ENCODE measurements at places on chromosomes 4 and X. TPM values are rescaled to one million over a fixed set of nuclear protein-coding genes. Genes with fewer than 3 reads are reported as not detected.

Gene UVSSA
- total RNA-seq, result 11.6 TPM

Gene PDE6B
- 16.8 TPM for total RNA-seq

- DNase-seq, result no peak
Observed at GRCh38 chr4:53890461-53890860, 173.9 kb downstream of the CHIC2 start.

- no peak for DNase-seq
Observed at GRCh38 chr4:171067422-171067821, 745.8 kb upstream of the GALNTL6 start.

GRCh38 chr4:123621072-123621705 is 224.6 kb downstream of the SPRY1 start:
- no peak for DNase-seq

Data from spinal cord (tissue), 10 donors.